ENCODE measurements at places on chromosomes 1 and 21. TPM values are rescaled to one million over a fixed set of nuclear protein-coding genes. Genes with fewer than 3 reads are reported as not detected.

GRCh38 chr1:231806623-231807495, 180.3 kb downstream of the DISC1 start:
- ATAC-seq, result peak; percentile 95

DNA sequence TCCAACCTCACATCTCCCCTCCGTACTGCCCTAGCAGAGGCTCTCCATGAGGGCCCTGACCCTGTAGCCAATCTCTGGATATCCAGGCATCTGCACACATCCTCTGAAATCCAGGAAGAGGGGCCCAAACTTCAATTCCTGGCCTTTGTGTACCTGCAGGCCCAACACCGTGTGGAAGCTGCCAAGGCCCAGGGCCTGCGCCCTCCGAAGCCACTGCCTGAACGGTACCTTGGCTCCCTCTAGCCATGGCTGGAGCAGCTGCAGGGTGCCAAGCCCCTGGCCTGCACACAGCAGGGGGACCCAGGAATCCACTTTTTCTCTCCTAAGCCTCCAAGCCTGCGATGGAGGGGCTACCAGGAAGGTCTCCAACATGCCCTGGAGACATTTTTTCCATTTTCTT, 84.2 kb downstream of the PTGER3 start:
- no peak for ATAC-seq

DNA sequence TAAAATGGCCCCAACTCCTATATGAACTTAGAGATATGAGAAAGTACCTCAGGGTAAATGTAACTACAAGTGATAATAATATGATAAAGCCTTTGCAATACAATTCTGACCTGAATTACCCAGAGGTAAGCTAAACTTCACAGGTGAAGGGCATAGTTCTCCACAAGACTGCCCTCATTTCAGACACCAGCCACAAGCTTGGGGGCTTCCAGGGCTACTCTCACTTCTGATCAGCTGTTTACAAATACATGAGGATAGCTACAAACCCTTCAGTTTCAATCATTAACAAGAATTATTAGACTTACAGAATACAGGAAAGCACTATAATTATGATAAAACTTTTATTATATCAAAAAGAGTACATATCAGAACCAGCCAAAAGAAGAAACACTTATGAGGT, 18.7 kb upstream of the DPH5 start:
- no peak for ATAC-seq

The CDK18 gene
- total RNA-seq, result 3.5 TPM

DNA sequence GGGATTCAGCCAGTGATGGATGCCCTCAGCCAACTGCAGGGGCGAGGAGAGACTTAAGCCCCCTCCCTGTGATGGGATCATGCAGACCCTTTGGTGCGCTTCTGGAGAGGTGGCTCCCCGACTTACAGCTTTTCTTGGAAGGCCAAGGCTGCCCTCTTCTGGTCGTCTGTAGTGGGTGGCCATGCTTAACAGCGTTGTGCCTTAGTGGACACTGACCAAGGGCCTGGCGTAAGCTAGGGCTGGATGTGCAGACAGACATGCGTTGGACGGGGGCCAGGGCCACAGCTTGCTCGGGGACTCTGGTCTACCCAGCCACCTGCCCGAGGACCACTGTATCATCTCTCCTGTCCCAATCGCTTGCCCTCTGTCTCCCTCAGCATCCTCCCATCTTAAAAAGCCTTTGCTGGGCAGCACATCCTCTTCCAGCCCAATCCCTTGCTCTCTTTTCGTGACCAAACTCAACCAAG, 5.5 kb downstream of the AZIN2 start:
- peak; percentile 57 for ATAC-seq

GRCh38 chr21:23725576-23725975, 1881.7 kb downstream of the MRPL39 start:
- ATAC-seq, result no peak

DNA sequence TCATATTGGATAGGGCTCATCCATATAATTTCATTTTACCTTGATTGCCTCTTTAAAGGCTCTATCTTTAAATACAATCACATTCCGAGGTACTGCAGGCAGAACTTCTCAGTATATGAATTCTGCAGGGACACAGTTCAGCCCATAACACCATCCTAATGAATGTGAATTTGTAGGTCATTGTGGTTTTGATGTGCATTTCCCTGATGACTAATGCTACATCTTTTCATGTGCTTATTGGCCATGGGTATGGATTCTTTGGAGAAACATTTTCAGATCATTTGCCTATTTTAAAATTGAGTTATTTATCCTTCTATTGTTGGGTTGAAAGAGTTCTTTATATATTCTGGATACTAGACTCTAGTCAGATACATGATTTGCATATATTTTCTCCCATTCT, 9.6 kb upstream of the RPS6KC1 start:
- ATAC-seq, result no peak

The STYXL2 gene
- total RNA-seq, result not detected

DNA sequence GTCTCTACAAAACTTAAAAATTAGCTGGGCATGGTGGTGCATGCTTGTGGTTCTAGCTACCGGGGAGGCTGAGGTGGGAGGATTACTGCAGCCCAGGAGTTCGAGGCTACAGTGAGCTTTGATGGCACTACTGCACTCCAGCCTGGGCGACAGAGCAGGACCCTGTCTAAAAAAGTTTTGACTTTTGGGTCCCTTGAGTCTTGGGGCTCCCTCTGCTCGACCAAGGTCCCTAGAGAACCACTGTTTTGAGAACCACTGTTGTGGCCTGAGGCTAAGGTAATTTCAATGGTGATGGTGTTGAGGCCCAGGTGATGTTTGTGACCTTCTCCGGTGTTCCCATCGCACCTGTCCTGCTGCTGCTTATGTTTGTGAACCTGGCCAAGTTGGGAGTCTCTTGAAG, 3.1 kb upstream of the CAMTA1 start:
- no peak for ATAC-seq

GRCh38 chr1:31666263-31666963, 21.7 kb upstream of the PEF1 start:
- ATAC-seq, result peak; percentile 53

GRCh38 chr1:117180147-117180967, 30.4 kb downstream of the VTCN1 start:
- ATAC-seq, result no peak

The C8A gene
- not detected for total RNA-seq

DNA sequence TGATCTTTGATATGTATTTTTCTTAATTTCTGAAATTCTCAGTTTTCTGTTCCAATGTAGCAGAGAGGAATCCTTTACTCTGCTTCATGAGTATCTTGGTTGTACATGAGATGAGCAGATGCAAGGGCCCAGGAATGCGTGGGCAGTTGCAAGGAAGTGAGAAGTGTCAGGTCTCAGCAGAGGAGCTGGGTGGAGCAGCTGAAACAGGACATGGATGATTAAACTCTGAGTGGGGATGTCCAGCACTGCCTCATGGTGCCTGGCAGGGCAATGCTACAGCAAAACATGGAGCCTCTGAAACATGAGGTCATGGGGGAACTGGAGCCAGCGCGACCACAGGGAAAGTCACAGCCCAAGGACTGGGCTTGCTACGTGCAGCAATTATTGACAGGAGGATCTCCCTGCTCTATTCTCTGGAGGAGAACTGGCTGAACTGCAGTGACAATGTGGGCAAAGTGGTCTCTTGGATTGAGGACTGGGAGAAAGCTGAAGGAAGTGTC, 48.4 kb downstream of the COLGALT2 start:
- no peak for ATAC-seq

- ATAC-seq, result no peak
These were observed 135.6 kb downstream of the GPATCH2 start for GRCh38 chr1:217495249-217495648.

DNA sequence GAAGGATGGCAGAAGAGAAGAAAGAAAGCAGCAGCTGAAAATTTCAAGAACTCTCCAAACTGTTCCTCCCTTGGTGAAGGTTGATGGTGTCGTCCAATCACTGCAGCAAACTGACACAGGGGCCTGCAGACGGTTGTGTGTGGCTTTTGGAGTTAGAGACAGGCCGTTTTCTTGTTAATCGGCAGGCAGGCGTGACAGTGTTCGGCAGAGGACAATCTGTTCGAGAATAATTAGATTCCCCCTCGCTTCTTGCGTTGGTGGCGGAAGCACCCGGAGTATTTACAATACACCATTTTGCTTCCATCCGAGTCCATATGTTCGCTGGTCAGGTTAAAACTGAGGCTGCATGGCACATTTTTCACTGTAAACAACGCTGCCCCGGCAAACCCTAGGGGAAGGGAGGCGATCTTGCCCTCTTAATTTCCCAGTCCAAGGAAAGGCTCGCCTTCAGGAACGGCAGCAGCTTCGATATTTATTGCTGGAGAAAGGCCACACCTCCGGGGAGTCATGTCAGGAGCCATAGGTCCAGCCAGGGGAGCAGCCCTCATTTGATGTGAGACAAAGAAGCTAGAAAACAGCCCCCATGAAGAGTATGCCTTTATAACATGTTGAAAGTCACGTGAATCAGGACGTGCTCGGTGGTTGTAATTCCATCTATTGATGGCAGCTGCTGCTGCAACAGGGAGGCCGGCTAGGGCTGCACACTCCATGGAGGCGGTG, 360.1 kb downstream of the SMYD3 start:
- ATAC-seq, result no peak

GRCh38 chr1:40769815-40770214, 13.8 kb upstream of the KCNQ4 start:
- ATAC-seq, result no peak

- ATAC-seq, result no peak
These were observed 138.3 kb upstream of the ETS2 start for GRCh38 chr21:38667291-38667870.

DNA sequence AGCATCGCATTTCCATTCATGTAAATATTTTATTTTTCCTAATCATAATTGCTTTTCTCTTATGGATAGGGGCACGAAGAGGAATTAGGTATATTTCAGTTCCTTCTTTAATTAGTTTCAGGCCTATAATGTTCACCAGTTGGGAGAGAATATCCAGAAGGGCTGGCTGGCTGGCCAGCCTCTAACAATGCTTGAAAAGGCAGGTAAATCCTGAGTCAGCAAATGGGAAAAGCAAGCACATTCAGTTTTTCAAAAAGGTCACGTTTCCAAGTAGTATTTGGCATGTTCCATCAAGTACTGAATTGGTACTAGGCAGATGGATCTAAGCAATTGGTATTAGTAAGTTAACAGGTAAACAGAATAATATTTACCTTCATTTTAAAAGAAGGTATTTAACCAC, 8.0 kb downstream of the RAB29 start:
- no peak for ATAC-seq

GRCh38 chr1:41418857-41419583, 57.8 kb downstream of the FOXO6 start:
- ATAC-seq, result peak; percentile 86

The S100B gene
- 0.64 TPM for total RNA-seq

The ZBTB8A gene
- total RNA-seq, result 3.1 TPM

GRCh38 chr1:15279576-15280230, 32.7 kb downstream of the FHAD1 start:
- no peak for ATAC-seq

- ATAC-seq, result no peak
These were observed 62.5 kb upstream of the ATF3 start for GRCh38 chr1:212545941-212546635.
